DMS 273 treated with DMSO at 0.1 percent for 48 hours (cell line): ENCODE measurements at places on chromosomes 5 and 9.

- no peak for DNase-seq
Observed at GRCh38 chr5:56918054-56918453, 8.7 kb downstream of the SETD9 start.

- no peak for DNase-seq
Observed at GRCh38 chr5:60161340-60161934, 267.9 kb upstream of the PDE4D start.

DNA sequence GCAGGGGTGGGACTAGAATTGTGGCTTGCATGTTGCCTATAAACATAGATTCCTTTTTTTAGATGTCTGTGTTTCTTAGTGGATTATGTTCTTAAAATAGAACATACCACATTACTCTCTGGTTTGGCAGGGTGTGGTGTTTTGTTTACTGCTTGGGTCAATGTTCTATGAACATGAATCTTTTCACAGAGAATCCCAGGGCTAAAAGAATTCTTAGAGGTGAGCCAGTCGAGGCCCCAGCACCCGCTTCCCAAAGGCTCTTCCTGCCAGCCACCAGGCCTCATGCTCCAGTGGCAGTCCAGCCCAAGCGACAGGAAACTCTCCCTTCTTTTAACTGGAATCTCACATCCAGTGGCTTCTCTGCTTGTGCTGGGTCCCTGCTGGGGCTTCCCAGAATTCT is 126.6 kb downstream of the C9orf152 start:
- no peak for DNase-seq

DNA sequence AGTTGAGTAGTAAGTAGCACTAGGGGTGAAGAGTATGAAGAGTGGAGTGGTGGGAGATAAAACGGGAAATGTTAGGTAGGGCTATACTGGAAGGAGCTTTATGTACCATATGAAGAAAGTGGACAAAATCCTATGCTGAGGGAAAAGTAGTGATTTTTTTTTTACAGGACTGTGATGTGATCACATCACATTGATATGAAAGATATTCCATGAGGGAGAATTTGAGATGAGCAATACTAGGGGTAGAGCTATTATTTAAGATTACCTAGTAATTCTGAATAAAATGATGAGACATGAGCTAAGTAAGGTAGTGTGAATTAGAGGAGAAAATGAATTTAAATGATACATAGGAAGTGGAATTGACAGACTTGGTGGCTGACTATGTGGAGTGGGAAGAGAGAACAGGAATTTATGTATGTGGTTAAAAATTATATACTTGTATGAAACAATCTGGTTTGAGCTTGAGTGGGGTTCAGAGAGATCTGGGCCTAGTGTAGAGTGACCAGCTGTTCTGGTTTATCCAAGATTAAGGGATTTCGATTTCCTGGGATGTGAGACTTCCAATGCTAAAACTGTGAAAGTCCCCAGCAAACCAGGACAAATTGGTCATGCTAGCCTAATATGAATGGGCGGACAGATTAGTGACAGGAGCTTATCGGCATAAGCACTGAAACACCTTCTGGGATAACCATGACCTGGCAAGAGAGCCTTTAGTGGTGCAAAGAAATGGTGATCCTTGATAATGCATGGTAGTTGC is 29.3 kb upstream of the STOM start:
- DNase-seq, result no peak

- DNase-seq, result no peak
Observed at GRCh38 chr9:15670246-15670645, 117.4 kb downstream of the CCDC171 start.

DNA sequence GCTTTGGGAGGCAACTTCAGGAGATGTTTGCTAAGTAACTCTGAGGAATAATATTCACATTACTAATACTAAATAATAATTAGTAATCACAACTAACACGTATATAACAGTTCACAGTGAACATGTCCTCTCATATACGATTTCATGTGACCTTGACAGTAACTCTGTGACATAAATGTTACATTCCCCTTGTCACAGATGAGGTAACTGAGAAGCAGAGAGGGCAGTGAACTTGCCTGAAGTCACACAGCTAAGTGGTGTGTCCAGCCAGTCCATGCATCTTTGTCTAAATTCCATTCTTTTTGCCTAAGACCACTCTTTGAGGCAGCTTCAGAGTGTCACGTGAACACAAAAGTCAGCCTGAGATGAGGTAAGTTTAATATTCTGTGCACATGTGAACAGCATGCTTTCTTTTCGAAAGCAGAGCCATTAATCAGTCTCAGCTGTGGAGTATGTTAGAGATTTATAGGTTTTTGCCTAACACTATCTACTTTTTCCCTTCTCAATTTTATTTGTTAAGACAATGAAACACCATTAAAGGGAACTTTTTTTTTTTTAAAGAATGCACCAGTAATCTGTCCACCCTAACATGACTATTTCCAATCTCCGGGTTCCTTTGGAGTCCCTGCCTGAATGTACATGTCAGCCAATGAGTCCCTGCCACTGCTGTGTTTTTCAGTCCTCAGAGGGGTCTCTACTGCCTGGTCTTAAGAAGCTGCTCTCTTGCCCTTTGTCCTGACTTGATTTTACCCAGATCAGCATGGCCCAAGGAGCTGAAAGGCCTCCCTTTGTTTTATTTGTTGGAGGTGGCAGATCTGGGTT is 43.5 kb downstream of the SH3PXD2B start:
- no peak for DNase-seq

DNA sequence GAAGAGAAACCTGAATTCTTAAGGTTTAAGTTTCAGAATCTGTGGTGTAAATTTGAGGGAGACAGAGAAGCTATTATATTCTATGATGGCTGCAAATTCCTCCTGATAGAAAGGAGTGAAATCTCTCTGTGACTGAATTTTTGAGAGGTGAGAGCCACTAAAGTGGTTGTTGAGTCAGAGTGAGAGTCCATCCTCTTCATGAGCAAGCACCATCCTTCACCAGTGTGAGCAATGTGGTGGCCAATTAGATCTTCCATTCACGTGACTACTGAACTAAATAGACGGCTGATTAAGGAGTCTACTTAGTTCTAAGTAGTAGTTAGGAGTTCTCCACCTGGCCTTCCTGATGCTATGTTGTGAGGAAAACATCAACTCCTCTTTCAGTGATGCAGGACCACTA is 147.8 kb upstream of the CCNH start:
- no peak for DNase-seq
